Cerebellar nuclear complex (tissue), 1 donor: ENCODE measurements at places on chromosomes 7 and 10.

- DNase-seq, result no peak
Measured at GRCh38 chr7:154332811-154333580, 280.8 kb downstream of the DPP6 start.

- DNase-seq, result no peak
Measured at GRCh38 chr10:124447751-124448466, 1.9 kb downstream of the NKX1-2 start.

- no peak for DNase-seq
Measured at GRCh38 chr7:39430909-39431641, 135.1 kb upstream of the YAE1 start.

DNA sequence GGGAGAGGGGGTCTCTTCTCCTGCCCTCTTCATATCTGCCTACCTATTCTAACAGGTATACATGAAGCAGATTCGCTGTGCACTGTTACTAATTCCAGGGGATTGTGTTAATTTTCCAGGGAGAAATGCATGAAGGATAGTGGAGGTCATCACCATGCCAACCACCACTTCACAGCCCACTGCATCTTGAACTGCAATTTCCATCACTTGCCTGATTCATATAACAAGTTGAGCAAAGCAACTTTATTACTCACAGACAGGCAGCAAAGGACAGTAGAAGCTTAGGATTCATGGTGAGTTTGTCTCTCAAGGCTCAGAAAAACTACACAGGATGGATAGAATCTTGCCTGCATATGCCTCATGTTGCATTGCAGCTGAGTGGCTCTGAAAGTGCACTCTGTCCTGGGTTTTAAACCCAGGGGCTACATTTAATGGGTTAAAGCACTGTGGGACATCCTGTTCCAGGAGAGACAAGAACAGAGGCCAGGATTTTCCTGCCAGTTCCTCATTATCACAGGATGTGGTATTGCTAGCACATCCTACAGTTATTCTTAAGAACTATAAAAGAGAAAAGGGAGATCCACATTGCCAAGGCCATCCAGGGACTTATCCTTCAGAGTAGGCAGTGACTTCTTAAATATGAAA is 136.9 kb upstream of the PRSS1 start:
- DNase-seq, result no peak

DNA sequence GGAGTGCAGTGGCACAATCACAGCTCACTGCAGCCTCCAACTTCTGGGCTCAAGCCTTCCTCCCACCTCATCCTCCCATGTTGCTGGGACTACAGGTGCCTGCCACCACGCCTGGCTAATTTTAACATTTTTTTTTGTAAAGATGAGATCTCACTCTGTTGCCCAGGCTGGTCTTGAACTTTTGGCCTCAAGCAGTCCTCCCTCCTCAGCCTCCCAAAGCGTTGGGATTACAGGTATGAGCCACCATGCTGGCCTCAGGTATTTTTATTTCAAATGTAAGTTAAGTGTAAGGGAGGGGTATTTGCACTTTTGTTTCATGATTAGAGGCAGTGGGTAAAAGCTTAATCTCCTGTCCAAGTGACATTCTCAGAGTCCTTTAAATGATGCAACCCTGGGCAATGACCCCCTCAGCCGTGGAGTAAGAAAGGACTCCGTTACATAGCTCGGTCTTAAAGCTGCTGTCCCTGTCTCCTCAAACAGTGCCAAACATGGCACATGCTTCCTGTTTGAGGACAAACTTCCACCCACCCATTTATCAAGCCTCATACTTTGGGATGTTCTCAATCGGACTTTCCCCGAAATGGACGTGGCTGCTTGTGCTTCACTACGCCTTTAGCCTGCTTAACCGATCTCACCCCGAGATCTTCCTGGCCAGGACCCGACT is 296.1 kb downstream of the BAMBI start:
- DNase-seq, result no peak

- no peak for DNase-seq
Measured at GRCh38 chr7:157299613-157300368, 37.0 kb upstream of the DNAJB6 start.

- no peak for DNase-seq
Measured at GRCh38 chr7:137834552-137834951, 12.2 kb downstream of the DGKI start.

DNA sequence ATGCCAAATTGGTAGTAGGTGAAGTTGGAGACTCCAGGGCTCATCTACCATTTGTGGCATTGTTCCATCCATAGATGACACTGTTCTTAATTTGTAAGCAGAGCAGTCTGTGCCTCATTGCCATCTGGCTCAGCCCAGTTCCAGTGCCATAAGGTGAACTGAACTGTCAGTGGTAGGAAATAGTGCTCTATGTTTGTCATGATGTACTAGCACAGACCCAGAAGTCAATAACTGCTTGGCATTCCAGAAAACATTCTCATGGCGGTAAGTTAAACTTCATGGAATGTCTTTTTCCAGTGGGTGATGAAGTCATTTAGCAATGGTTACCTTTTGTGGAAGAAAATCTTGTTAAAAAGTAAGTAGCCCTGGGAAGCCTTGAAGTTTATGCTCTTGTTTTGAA is 302.7 kb downstream of the SUGCT start:
- peak; percentile 75 for DNase-seq

GRCh38 chr10:34628174-34628796 is 186.8 kb downstream of the PARD3 start:
- DNase-seq, result no peak
